ENCODE measurements at places on chromosomes 13 and 19.
A peak's percentile ranks its signal among the peaks of the same experiment; 100 is the strongest.

GRCh38 chr19:46115396-46116106 lies 8.9 kb downstream of the IGFL3 start:
- peak; percentile 23 for DNase-seq

DNA sequence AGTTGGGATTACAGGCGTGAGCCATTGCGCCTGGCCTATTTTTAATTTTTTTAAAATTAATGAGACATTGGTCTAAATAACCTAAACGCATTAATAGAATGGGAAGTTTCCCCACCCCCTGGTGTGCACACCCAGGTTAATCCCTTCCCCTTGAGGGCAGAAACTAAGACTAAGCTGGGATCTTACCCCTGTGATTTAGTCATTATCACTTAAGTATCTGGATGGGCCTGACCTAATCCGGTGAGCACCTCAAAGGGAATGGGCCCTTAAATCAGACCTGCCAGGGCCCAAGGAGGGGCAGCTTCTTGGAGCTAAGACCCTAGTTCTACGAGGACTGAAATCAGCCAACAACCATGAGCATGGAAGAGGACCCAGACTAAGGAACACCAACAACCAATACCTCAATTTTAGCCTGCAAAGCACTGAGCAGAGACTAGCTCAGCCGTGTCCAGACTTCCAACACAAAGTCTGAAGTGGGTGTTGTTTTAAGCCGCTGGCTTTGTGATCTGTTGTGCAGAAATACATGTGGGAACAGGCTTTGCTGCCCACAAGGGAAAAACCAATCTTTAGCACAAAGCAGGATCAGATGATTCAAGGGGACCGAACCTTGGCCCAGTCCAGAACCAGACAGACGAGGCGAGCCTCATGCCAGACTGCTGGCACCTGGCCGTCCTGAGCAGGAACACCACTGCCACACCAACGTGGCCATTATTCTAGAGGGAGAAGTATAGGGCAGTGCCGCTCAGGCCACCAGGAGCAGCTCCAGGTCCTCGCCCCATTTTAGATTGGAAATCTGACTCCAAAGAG lies 7.1 kb downstream of the UBE2S start:
- no peak for DNase-seq

DNA sequence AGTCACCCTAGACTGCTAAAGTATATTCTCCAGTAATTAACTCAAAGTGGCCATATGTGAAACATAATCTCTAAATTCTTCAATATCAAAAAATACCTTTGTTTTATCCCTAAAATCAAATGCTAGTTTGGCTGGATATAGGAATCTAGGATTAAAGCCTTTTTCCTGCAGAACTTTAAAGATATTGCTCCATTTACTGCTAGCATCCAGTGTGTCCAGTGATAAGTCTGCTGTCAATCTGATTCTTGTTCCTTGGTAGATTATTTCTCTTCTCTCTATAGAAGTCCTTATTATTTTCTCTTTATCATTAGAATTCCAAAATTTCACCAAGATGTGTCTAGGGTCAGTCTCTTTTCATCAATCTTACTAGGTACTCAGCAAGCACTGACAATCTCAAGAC lies 384.6 kb downstream of the FGF14 start:
- no peak for DNase-seq

GRCh38 chr13:49869519-49869918 lies 66.6 kb downstream of the SPRYD7 start:
- no peak for DNase-seq

- DNase-seq = no peak
Observed at GRCh38 chr13:79097201-79097600, 308.9 kb downstream of the RBM26 start.

- DNase-seq = no peak
Observed at GRCh38 chr13:71979616-71980015, 112.6 kb upstream of the DACH1 start.

- DNase-seq = no peak
Observed at GRCh38 chr13:112442483-112443090, 66.4 kb downstream of the SPACA7 start.

DNA sequence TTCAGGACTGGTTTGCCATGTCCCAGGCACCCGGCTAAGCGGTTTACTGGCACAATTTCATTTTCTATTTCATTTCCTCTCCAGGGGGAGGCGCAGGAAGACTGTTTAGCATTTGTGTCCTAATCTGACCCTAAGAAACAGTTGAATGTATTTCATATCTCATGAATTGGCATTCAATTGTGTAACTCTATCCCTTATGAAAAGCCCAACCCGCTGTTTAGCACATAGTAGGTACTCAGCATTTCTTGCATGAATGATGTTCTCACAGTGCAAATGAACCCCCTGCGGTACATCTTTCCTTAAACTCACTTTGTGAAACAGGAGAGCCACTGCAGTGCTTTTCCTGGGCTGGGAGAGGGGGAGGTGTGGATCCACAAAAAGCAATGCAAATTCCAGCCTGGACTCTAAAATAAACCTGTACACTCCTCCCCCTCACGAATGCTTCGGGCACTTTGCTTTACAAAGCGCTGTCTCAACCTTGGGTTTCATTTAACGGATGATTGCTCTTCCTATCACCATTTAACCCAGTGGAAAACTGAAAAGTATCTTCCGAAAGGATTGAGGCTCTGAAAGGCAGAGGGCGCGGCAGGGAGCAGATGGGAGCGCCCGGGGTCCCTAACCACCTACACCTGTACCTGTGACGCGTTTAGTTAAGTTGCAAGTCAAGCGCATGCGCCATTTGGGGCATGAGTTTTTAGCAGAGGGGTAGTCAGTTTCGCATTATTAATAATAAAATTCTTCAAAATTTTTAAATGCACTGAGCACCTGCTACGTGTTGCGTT lies 1.2 kb upstream of the EEF2 start:
- DNase-seq = peak; percentile 31

- DNase-seq = no peak
Observed at GRCh38 chr19:40989453-40989852, 1.6 kb upstream of the CYP2B6 start.

DNA sequence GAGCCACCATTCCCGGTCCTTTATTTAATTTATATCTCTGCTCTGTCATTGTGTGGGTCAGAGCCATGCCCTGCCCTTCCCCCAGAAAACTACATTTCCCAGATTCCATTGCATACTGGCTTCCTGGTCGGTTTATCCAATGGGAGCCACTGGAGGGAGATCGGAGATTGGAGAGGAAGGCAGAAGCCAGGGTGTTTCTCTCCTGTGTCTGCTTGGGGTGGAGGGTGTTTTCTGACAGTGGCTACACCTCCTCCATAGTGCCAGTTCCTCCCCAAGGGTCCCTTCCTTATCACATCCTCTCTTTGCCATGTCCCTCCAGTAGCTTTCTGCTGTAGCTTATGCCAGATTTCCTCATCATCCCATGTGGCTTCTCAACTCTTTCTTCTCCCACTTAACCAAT lies 19.0 kb downstream of the OLFM2 start:
- DNase-seq = no peak

- no peak for DNase-seq
Observed at GRCh38 chr19:16541526-16542044, 652 bp downstream of the CHERP start.

GRCh38 chr13:113187263-113187669 lies 21.2 kb downstream of the PCID2 start:
- no peak for DNase-seq

DNA sequence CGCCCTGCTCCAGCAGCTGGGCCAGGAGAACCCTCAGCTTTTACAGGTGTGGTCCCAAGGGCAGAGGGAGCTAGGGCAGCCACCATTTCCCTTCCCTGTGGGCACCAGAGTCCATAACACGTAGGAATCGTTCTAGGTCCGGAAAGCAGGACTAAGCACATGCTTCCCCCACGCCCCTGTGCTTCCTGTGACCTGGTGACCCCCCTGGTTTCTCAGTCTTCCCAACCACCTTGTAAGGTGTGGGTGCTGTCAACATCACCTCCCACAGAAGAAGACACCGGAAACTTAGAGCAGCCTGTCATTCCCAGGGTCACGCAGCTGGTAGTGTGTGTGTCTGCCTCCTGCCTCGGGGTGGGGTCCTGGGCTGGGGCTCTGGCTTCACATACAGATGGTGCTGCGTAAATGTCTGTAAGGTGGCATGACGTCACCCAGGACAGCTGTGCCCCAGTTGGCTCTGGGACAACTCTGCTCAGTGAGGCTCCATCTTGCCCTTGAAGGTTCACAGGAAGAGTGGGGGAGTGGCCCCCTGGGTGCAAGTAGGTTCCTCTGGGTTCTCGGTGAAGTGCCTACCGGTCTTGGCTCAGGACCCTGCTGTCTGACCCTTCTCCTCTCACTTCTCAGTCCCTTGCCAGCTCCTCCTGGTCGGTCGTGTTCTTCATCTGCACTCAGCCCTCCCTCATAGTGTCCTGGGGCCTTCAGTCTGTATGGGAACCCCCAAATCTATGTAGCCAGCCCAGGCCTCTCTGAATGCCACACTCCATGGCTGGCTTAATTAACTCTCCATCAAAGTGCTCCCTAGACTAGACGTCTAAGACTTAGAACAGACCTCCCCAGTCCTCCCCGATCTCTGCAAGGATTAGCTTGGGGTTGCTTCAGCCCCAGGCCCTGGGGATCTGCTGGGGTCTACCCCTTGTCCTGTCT lies 4.0 kb downstream of the RAD23A start:
- DNase-seq = no peak

DNA sequence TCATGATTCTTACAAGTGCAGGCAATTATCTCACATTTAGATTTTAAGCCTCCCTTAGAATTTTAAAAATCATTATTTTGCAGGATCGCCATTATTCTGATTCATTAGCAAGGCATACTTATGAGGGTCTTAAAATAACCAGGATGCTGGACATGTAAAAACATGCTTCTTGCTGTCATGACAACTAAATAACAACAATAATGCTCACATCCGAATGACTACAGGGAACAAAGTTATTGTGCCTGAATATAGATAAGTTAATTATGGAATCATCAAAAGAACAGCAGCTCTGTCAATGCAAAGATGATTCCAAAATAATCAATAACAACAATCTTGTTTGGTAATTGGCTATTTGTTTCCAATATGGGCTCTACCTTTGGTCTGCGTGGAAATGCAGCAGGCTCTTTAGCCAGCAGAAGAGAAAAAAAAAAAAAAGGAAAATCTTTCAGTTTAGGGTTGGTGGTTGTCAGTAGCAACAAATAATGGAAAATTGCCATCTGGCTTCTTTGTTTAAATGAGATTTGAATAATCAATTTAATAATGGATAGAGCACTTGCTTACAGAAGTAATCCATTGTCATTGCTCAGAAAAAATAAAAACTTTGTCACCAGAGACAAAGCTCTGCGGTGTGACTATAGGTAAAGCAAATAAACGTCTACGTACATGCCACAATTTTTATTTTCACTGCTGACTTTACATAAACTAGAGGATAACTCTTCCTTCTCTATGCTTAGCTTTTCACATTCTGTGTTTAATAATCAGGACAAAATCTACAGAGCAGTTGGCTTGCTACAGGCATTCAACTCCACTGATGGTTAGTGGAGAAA lies 468.9 kb upstream of the TSHZ3 start:
- no peak for DNase-seq

DNA sequence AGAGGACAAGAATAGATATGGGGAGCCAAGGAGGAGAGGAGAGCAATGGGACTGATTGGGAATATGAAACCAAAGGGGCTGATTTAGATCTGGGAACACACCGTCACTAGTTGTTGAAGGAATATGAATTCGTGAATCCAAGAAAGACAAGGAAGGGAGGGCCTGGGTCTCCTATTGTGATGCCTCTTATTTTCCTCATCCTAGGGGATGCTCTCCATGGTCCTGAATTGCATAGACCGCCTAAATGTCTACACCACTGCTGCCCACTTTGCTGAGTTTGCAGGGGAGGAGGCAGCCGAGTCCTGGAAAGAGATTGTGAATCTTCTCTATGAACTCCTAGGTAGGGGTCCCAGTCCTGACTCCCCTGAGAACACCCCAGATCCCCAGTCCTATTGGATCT lies 21.5 kb downstream of the RYR1 start:
- no peak for DNase-seq

DNA sequence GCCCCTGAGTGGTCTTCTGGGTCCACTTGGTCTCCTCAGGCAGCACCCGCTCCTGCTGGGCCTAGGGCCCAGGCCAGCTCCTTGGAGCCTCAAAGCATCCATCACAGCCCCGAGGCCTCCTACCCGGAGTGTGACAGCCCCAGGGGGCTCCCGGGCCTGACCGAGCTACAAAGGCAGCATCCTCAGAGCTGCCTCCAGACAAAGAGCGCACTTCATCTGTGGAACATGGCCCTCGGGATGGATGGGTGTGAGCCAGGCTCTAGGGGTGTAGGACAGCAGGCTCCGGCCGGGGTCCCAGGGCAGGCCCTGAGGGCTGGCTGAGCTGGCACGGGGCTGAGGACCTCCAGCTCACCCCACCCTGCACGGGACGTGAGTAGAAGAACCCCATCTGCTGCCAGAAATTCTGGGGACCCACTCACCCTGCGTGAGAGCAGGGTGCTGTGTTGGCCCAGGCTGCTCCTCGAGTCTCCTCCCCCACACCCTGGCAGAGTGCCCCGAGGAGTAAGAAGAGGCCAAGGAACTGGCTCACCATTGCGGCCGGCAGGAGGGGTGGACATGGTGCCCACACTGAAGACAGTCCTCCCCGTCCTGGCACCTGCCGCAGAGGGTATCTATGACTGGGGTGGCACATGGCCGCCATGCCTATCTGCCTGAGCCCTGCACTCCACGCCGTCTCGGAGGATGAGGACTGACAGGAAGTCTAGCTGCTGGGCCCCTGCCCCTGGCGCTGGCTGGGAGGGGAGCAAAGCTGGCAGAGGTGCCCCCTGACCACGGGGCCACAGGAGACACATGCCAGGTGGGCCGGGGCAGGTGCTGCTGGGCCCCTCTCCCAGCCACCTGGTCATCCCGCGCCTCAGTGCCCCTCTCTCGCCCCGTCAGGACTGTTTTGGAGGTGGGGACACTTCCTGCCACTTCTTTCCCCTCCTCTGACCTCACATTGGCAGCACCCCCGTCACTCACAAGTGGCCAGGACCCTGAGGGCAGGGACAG lies 22.3 kb downstream of the CEBPG start:
- DNase-seq = peak; percentile 23

- no peak for DNase-seq
Observed at GRCh38 chr13:76461999-76462398, 424.2 kb downstream of the KCTD12 start.

DNA sequence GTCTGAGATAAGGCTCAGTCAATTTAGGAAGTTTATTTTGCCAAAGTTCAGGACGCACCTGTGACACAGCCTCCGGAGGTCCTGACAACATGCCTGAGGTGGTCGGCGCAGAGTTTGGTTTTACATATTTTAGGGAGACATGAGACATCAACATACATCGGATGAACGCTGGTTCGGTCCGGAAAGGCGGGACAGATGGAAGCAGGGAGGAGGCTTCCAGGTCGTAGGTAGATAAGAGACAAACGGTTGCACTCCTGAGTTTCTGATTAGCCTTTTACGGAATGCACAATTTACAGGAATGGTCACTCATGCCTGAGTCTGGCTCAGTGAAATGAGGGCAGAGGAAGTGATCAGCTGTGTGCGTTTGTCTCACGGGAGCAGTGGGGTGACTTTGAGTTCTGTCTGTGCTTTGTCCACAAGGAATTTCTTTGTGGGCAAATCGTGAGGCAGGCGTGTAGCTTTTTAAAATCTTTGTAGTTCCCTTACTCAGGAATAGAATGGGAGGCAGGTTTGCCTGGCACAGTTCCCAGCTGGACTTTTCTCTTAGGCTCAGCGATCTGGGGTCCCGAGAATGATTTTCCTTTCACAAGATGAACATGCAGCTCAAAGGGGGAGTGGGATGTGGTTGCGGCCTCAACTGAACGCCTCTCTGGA lies 36.2 kb downstream of the C13orf46 start:
- DNase-seq = no peak
